Fibroblast of villous mesenchyme (primary cell): ENCODE measurements at places on chromosomes 5 and 9.

DNA sequence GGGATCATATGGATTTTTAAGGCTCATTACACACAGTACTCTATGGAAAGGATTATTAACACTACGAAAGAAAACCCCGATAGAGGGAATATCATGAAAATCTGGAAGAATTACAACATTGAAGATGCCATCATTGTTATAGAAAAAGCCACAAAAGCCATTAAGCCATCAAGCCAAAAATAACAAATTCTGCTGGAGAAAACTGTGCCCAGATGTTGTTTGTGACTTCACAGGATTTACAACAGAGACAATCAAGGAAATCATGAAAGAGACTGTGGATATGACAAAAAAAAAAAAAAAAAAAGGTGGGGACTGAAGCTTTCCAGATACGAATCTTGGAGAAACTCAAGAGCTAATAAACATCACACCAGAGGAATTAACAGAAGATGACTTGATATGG lies 433.8 kb upstream of the CDH6 start:
- no peak for DNase-seq

GRCh38 chr9:137310189-137311052 lies 8.3 kb upstream of the NRARP start:
- DNase-seq, result no peak

GRCh38 chr9:20320921-20321320 lies 301.4 kb downstream of the MLLT3 start:
- no peak for DNase-seq

GRCh38 chr9:130329061-130329460 lies 63.5 kb downstream of the HMCN2 start:
- no peak for DNase-seq

DNA sequence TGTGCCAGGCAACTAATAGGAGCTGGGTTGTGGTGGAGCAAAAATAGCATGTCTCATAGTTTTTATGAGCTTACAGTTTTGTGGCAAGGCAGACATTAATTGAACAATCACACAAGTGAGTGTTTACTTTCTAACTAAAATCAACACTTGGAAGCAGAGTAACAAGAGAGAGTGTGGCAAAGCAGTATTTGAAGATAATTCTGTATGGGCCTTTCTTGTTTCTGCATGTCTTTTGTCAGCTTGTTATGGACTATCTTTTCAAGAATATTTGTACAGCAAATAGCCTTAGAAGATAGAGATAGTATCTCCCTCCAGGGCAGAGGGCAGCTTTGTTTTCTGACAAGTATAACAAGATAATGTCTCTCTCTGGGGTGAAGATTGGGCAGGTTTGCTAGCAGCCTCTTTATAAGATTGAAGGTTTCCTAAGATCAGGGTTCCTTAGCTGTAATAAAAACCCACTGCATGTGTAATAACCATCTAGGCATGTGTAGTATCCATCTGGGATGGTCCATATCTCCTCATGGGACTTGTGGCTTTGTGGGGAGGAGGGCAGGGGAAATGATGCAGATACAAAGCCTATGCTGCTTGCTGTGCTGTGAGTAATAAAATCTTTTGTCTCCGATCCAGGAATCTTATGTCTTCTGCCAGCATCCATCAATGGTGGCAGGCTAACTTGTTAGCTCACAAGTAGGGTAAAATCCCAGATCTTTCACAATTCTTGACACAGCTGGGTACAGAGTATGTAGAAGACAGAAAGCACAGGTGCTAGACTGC lies 479.9 kb downstream of the KDM4C start:
- DNase-seq, result peak; percentile 17

DNA sequence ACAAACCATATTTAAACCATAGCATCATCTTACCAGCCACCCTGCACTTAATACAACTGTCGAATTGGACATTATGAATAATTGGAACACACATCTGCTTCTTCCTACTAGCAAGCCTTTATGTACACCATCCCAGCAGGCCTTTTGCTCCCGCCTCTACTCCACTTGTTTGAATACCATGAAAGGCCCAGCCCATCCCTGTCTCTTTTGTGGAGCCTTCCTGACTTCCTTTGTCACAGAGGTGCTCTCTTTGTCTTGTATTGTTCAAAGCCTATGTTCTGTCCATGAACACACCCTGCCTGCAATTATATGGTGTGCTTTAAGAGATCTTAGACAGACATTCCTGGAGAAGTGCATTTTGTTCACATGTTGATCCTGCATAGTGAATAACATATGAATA lies 465.7 kb downstream of the DIRAS2 start:
- no peak for DNase-seq

DNA sequence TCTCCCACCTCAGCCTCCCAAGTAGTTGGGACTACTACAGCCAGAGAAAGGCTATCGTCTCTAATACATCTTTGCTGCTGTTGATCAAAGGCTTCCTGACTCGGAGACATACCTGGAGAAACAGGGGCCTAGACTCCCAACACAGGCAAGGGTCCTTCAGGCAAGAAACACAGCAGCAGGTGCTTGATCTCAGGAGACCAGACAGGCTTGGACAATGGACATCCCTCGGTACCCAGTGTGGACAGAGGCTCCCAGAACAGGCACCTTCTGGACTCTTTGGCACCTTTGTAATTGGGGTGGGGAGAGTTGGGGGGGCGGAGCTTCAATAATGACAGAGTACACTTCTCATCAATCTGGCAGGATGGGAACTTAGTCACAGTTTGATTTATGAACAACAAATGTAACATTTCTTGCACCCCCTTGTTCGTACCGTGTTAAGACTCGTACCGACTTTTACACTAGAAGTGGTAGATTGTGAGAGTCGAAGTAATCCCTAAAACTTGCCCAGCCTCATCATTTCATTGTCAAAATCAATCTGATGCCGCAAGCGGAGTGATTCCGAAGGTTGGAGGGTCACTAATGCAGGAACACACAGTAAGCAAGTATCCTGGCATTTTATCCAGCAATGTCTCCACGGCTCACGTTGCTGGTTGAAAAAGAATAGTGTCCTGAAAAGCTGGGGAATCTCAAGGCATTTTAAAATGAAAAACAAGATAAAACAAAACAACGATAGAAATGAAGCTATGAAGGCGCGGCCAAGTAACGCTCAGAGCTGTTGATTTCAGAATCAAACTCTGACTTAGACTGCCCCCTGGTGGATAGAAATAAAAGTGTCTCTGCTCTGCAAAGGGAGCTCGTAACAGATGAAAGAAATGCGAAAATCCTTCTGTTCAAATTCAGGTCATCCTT lies 46.4 kb upstream of the STK32A start:
- DNase-seq, result peak; percentile 68

DNA sequence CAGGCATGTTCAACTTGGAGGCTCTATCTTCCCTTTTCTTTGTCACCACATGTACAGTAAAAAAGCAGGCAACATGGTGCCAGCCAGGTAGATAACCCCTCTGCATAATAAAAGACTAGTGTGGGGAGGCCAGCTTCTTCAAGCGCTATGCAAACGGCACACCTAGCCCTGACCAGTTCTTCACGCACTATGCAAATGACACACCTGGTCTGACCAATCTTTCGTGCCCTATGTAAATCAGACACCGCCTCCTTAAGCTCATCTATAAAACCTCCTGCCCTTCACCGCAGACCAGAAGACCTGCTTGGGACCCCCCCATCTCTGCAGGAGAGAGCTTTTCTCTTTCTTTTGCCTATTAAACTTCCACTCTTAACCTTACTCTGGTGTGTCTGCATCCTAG lies 28.1 kb upstream of the UGCG start:
- DNase-seq, result no peak

GRCh38 chr5:43357067-43357466 lies 43.9 kb upstream of the HMGCS1 start:
- no peak for DNase-seq

GRCh38 chr5:153496835-153497234 lies 6.4 kb downstream of the GRIA1 start:
- DNase-seq, result peak; percentile 60

DNA sequence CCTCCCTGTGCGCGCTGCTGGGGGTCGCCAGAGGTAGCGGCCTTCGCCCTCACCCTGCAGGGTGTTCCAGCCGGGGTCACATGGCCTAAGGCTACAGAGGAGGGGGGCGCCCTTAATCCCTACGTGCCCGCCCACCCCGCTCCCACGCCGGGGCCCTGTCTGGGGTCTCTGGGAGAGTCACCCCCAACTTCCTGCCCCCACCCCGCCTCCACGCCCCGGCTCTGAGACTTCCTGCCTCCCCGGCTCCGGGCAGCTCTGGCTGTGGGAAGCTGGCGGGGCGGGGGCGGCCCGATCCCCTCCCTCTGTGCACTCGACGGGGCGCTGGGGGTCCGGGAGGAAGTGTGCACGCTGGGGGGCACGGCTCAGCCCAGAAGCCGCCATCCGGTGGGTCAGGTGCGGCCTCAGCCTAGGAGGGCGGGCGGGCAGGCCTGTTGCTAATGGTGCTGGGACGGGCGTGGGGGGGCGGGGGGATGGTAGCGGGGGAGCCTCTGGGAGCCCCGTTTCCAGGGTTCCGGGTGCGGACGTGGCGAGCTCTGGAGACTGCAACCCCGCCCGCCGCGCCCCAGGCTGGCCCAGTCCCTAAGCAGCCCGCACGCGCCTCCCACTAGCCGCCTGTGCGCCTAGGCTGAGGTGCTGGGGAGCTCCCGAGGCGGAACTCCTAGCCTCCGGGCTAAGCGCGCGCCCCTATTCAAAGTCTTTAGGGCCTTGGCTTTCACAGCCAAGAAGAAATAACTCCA lies 61.6 kb downstream of the CXXC5 start:
- DNase-seq, result peak; percentile 11

GRCh38 chr5:40033009-40033408 lies 608.2 kb upstream of the DAB2 start:
- DNase-seq, result no peak

- DNase-seq, result peak; percentile 46
Measured at GRCh38 chr5:145245354-145245753, 589.8 kb downstream of the PRELID2 start.

DNA sequence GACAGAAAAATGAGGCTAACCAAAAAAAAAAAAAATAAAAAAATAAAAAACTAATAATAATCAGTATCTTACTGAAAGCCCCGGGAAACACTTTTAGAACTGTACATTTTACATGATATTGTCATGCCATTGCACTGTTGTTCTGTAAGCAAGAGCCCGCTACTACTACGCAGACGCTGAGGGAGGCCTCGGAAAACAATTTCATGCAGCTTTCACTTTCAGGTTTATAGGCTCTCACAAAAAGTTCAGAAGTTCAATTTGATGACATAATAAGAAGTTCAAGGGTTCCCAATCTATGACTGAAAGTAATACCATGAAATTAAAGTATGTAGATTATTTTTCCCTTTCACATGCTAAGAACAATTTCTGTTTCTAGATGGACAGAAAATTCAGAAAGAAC lies 318.3 kb upstream of the ITGA1 start:
- no peak for DNase-seq

- DNase-seq, result no peak
Measured at GRCh38 chr5:120354126-120354525, 110.0 kb upstream of the PRR16 start.

DNA sequence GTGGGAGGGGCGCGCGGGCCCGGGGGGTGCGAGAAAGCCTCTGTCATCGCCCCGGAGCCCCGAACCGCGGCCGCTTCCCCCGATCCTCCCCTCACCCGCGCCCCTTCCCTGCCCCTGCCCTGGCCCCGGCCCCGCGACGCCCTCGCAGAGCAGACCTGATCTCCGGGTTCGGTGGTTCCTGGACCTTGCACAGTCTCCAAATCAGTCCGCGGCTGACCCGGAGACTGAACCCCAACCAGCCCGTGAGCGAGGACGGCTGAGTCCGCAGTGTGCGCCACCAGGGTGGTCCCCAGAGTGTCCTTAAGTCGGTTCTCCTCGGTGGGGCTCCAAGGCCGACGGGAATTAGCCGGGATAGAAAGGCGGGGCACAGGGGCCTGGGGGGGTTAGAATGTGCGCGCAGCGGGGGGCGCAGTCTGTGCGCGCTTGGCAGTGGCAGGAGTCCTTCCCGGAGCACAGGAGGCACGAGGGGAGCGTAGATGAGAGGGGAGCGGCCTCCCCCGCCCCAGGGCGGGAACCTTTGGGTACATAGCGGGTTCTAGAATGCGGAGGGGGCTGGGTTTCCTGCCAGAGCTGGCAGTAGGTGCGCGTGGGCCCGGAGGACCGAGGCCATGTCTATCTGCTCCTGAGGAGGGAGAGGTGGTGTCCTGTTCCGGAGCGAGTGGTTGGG lies 779 bp downstream of the PKN3 start:
- DNase-seq, result no peak

DNA sequence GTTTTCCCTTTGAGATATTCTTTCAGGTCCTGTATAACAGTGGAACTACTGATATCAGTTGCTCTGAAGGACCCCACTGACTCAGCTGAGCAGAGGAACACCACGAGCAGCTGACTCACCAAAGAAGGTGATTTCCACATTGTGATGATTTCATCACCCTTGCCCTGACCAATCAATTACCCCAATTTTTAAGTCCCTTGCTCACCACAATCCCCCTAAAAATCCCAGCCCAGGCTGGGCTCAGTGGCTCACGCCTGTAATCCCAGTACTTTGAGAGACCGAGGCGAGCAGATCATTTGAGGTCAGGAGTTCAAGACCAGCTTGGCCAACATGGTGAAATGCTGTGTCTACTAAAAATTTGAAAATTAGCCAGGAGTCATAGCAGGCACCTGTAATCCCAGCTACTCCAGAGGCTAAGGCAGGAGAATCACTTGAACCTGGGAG lies 125.3 kb upstream of the ABCA1 start:
- peak; percentile 93 for DNase-seq

GRCh38 chr5:146880966-146881365 lies 2.4 kb upstream of the PPP2R2B start:
- DNase-seq, result no peak

DNA sequence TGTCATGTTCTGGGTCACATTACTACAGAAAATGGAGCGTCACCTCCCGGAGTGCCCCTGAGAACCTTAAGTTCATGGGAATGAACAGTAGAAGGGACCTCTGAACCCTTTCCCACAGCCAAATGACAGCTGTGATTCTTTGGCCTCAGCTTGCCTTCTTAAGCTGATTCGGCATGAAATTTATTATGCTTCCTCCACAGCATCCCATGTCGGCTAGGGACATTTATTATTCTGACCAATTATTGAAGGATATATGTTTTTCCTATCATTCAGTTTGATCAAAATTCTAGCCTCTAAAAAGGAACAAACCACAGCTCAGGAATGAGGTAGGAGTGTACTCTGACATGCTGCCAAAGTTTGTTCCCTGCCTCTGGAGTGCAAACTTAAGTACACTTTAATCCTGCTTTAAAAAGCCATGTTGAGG lies 440.6 kb downstream of the CETN3 start:
- peak; percentile 60 for DNase-seq

DNA sequence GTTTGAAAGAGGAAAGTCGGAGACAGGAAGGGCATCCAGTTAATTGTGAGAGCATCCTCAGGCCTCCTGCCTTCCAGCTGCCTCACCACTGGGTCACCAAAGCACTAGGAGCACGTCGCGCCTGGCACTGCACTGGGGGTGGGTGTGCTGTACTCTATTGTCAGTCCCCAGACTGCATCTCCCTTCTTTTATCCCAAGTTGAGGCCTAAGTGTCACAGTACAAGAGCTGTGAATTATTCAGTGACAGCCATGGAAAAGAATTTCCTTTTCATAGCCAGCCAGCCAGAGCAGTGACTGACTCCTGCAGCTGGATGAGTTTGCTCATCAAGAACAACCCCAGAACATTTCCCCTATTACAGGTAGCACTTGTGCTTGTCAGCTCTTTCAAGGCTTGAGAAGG lies 16.3 kb downstream of the CLTA start:
- no peak for DNase-seq

GRCh38 chr9:70412832-70413463 lies 1.5 kb downstream of the KLF9 start:
- peak; percentile 76 for DNase-seq
